ENCODE measurements at places on chromosomes 13 and 19. TPM values are rescaled to one million over a fixed set of nuclear protein-coding genes. Genes with fewer than 3 reads are reported as not detected.

CGB3 gene
- not detected for total RNA-seq

NMRK2 gene
- not detected for total RNA-seq

ADPRHL1 gene
- total RNA-seq, result under 0.01 TPM

PSG3 gene
- total RNA-seq, result not detected

FGF21 gene
- total RNA-seq, result not detected

CGB5 gene
- not detected for total RNA-seq

PSG11 gene
- total RNA-seq, result not detected

PRR22 gene
- 0.30 TPM for total RNA-seq

DNM2 gene
- 79.6 TPM for total RNA-seq

CACNG7 gene
- 0.15 TPM for total RNA-seq

ACP7 gene
- under 0.01 TPM for total RNA-seq

SIGLEC12 gene
- total RNA-seq, result not detected

ACER1 gene
- total RNA-seq, result not detected

HSD17B14 gene
- 5.8 TPM for total RNA-seq

SCN1B gene
- 2.9 TPM for total RNA-seq

RPS16 gene
- total RNA-seq, result 226 TPM

LCP1 gene
- total RNA-seq, result not detected

LONP1 gene
- total RNA-seq, result 92.9 TPM

CDX2 gene
- total RNA-seq, result not detected

Measured in epithelial cell of umbilical artery (primary cell).